ENCODE measurements at places on chromosomes 7 and 10. TPM values are rescaled to one million over a fixed set of nuclear protein-coding genes. Genes with fewer than 3 reads are reported as not detected.
A peak's percentile ranks its signal among the peaks of the same experiment; 100 is the strongest.

Gene AGR3
- total RNA-seq: not detected

- no peak for DNase-seq
- no peaks in the 10 kb centered on the region for H3K27me3 ChIP-seq
- no peaks in the 10 kb centered on the region for H3K4me1 ChIP-seq
- no peaks in the 10 kb centered on the region for H3K36me3 ChIP-seq
- H3K27ac ChIP-seq: no peak overlapping the region
- no peak overlapping the region for H3K4me3 ChIP-seq
These were observed 98.1 kb downstream of the GPR37 start for GRCh38 chr7:124667312-124668153.

DNA sequence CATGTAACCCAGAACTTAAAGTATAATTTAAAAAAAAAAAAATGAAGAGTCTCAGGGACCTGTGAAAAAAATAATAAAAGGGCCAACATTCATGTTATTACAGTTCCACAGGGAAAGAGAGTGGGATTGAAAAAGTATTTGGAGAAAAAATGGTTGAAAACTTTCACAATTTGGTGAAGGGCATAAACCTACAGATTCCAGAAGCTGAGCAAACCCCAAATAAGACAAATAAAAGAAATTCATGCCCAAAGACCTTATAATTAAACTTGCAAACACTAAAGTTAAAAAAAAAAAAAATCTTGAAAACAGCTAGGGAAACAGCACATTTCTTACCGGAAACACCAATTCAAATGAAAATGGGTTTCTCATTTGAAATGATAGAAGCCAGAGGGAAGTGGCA, 19.9 kb downstream of the VPS41 start:
- no peaks in the 10 kb centered on the region for H3K27me3 ChIP-seq
- DNase-seq: no peak

- no peak overlapping the region for H3K27ac ChIP-seq
- H3K27me3 ChIP-seq: no peaks in the 10 kb centered on the region
- H3K4me1 ChIP-seq: peaks cover 4% of the 10 kb centered on the region
These were observed 6.2 kb upstream of the CH25H start for GRCh38 chr10:89213191-89213808.

GRCh38 chr10:103481974-103482531, 3.0 kb upstream of the CALHM3 start:
- H3K36me3 ChIP-seq: no peaks in the 10 kb centered on the region
- H3K27me3 ChIP-seq: no peaks in the 10 kb centered on the region
- H3K4me1 ChIP-seq: no peaks in the 10 kb centered on the region
- no peak overlapping the region for H3K4me3 ChIP-seq

GRCh38 chr10:103350517-103351260, at the start of gene PCGF6:
PCGF6 (minus strand) TSS chr10:103351140; CDS start chr10:103351066, 74 bp downstream.
- peak within 1 kb of the TSS; percentile 80 for H3K27ac ChIP-seq
- H3K4me3 ChIP-seq: peak within 1 kb of the TSS; percentile 77
- no peaks in the 10 kb centered on the region for H3K27me3 ChIP-seq
- no peak for DNase-seq
- H3K4me1 ChIP-seq: no peaks in the 10 kb centered on the region

- no peaks in the 10 kb centered on the region for H3K27me3 ChIP-seq
- DNase-seq: no peak
These were observed 390.7 kb downstream of the INHBA start for GRCh38 chr7:41312235-41312634.

- no peak for DNase-seq
- no peaks in the 10 kb centered on the region for H3K36me3 ChIP-seq
- H3K4me3 ChIP-seq: no peak overlapping the region
- H3K27me3 ChIP-seq: no peaks in the 10 kb centered on the region
These were observed 140.1 kb upstream of the ZNF92 start for GRCh38 chr7:65233409-65234034.

DNA sequence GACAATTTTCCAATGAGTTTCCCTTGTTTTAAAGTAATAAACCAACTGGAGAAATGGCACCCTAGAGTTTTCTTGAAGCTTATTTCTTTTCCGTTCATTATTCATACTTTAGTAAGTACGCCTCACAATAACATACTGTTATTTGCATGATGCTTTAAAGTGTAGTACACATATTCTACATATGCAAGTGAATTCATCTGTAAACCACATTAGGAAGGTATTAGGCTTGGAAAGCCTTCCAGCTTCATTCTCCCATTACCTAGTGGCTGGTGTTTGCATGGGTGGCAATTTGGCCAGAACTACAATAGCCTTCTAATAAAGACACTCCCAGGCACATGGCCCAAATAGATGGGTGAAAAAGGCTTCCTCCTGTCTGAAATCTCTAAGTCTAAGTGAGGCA, 45.5 kb upstream of the KIAA1217 start:
- no peaks in the 10 kb centered on the region for H3K4me1 ChIP-seq
- H3K27ac ChIP-seq: no peak overlapping the region
- no peaks in the 10 kb centered on the region for H3K27me3 ChIP-seq
- H3K4me3 ChIP-seq: no peak overlapping the region
- H3K36me3 ChIP-seq: no peaks in the 10 kb centered on the region
- DNase-seq: no peak

Gene TMEM139
- total RNA-seq: 11.5 TPM

GRCh38 chr7:151351967-151352366, 10.4 kb downstream of the NUB1 start:
- H3K36me3 ChIP-seq: peaks cover 87% of the 10 kb centered on the region
- H3K27me3 ChIP-seq: no peaks in the 10 kb centered on the region
- H3K4me3 ChIP-seq: no peak overlapping the region
- DNase-seq: no peak
- no peak overlapping the region for H3K27ac ChIP-seq

GRCh38 chr10:69464401-69464800, 13.1 kb downstream of the TSPAN15 start:
- no peak for DNase-seq
- no peak overlapping the region for H3K4me3 ChIP-seq
- no peaks in the 10 kb centered on the region for H3K27me3 ChIP-seq
- H3K27ac ChIP-seq: peak overlapping the region; percentile 29

Gene SLC26A3
- 0.11 TPM for total RNA-seq

- DNase-seq: no peak
- no peaks in the 10 kb centered on the region for H3K27me3 ChIP-seq
- no peak overlapping the region for H3K4me3 ChIP-seq
- no peaks in the 10 kb centered on the region for H3K4me1 ChIP-seq
- H3K27ac ChIP-seq: no peak overlapping the region
These were observed 12.5 kb downstream of the WDR37 start for GRCh38 chr10:1068380-1069361.

Gene ZNF487
- total RNA-seq: 3.9 TPM

DNA sequence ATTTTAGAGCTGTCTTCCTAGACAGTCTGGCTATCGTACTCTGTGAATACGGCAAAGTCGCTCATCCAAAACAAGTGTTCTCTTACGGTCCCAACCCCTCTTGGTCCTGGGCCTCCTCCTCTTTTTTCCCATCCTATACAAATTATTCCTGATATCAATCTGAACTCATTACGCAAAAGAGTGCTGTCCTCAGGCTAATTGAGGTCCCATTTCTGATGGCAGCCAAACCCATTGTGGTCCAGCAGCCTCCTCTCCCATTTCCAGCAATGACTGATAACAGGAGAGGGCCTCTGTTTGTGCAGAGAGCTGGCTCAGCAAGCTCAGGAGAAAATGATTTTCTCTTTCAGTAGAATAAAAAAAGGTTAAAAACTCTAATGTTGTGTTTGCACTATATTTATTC, 203.4 kb upstream of the GHITM start:
- H3K27ac ChIP-seq: no peak overlapping the region
- DNase-seq: no peak
- no peaks in the 10 kb centered on the region for H3K27me3 ChIP-seq
- no peaks in the 10 kb centered on the region for H3K4me1 ChIP-seq
- no peak overlapping the region for H3K4me3 ChIP-seq

GRCh38 chr10:4790045-4790444, 36.0 kb upstream of the AKR1E2 start:
- no peaks in the 10 kb centered on the region for H3K36me3 ChIP-seq
- H3K4me3 ChIP-seq: no peak overlapping the region
- H3K4me1 ChIP-seq: no peaks in the 10 kb centered on the region
- no peak overlapping the region for H3K27ac ChIP-seq

- H3K4me1 ChIP-seq: no peaks in the 10 kb centered on the region
- H3K27ac ChIP-seq: peak overlapping the region; percentile 31
- no peaks in the 10 kb centered on the region for H3K27me3 ChIP-seq
- peaks cover 61% of the 10 kb centered on the region for H3K36me3 ChIP-seq
- H3K4me3 ChIP-seq: no peak overlapping the region
- no peak for DNase-seq
These were observed 51.4 kb upstream of the DLG5 start for GRCh38 chr10:77977934-77978333.

GRCh38 chr7:88540012-88540411, 219.5 kb upstream of the ZNF804B start:
- H3K4me1 ChIP-seq: no peaks in the 10 kb centered on the region
- no peak overlapping the region for H3K4me3 ChIP-seq
- DNase-seq: no peak
- H3K27me3 ChIP-seq: no peaks in the 10 kb centered on the region

GRCh38 chr7:50552921-50553320, 12.3 kb downstream of the DDC start:
- no peaks in the 10 kb centered on the region for H3K36me3 ChIP-seq
- H3K4me3 ChIP-seq: no peak overlapping the region
- DNase-seq: no peak
- H3K4me1 ChIP-seq: no peaks in the 10 kb centered on the region
- H3K27me3 ChIP-seq: no peaks in the 10 kb centered on the region
- H3K27ac ChIP-seq: no peak overlapping the region

Gene ANKRD61
- total RNA-seq: not detected

GRCh38 chr7:127251036-127251464, 1.7 kb downstream of the GRM8 start:
- no peak for DNase-seq
- no peak overlapping the region for H3K27ac ChIP-seq
- peaks cover 15% of the 10 kb centered on the region for H3K4me1 ChIP-seq
- H3K27me3 ChIP-seq: no peaks in the 10 kb centered on the region
- H3K36me3 ChIP-seq: no peaks in the 10 kb centered on the region
- H3K4me3 ChIP-seq: peak overlapping the region; percentile 53

DNA sequence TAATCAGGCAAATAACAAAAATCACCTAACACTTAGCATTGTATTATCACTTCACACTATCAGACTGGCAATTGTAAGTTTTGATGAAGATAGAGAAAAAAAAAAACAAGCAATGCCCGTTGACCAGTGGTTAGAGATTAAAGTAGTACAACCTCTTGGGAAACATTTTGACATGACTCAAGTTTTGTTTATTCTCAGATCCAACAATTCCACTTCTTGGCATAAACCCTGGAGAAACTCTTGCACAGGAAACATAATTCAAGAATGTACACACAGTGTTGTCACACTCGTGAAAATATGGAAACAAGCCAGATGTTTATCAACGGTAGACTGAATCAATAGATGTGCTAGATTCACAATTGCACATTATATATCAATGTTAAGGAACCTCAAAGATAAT, 37.2 kb downstream of the FRMD4A start:
- H3K4me3 ChIP-seq: no peak overlapping the region
- no peaks in the 10 kb centered on the region for H3K27me3 ChIP-seq
- peaks cover 6% of the 10 kb centered on the region for H3K4me1 ChIP-seq
- no peak overlapping the region for H3K27ac ChIP-seq
- DNase-seq: no peak
- no peaks in the 10 kb centered on the region for H3K36me3 ChIP-seq

Gene CNPY1
- total RNA-seq: not detected

- no peak for DNase-seq
- no peak overlapping the region for H3K27ac ChIP-seq
- no peaks in the 10 kb centered on the region for H3K27me3 ChIP-seq
These were observed 105.0 kb upstream of the AMPH start for GRCh38 chr7:38736138-38736537.

Gene CNNM1
- total RNA-seq: not detected

Gene PAPOLB
- total RNA-seq: not detected

Gene ENKUR
- total RNA-seq: not detected

DNA sequence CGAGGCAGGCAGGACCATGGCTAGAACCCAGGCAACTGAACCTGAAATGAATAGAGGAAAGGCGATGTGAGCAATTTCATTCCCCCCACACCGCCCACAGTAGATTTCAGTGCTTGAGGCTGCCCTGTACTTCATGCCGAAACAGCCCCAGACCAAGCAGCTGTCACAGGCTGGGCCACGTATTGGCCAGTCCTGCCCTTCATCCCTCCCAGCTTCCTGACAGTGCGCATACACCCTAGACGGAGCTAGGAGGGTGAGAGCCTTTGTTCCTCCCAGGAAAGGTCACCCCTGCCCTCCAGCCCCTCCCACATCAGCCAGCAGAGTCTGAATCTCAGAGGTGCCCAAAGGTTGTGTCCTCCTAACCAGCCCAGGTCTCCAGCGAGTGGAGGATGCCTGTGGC, 98.8 kb downstream of the ZMIZ1 start:
- no peak for DNase-seq
- peaks cover 18% of the 10 kb centered on the region for H3K36me3 ChIP-seq
- no peaks in the 10 kb centered on the region for H3K27me3 ChIP-seq
- H3K4me1 ChIP-seq: no peaks in the 10 kb centered on the region
- no peak overlapping the region for H3K4me3 ChIP-seq

GRCh38 chr7:102472126-102473041, 6.3 kb downstream of the POLR2J start:
- no peak overlapping the region for H3K27ac ChIP-seq
- no peaks in the 10 kb centered on the region for H3K27me3 ChIP-seq
- no peaks in the 10 kb centered on the region for H3K4me1 ChIP-seq
- H3K4me3 ChIP-seq: no peak overlapping the region
- no peak for DNase-seq

GRCh38 chr7:24500599-24500998, 72.7 kb upstream of the PALS2 start:
- no peak for DNase-seq
- H3K36me3 ChIP-seq: no peaks in the 10 kb centered on the region
- no peaks in the 10 kb centered on the region for H3K27me3 ChIP-seq
- peak overlapping the region; percentile 29 for H3K27ac ChIP-seq

- no peak overlapping the region for H3K27ac ChIP-seq
- no peaks in the 10 kb centered on the region for H3K27me3 ChIP-seq
- no peaks in the 10 kb centered on the region for H3K36me3 ChIP-seq
- H3K4me1 ChIP-seq: no peaks in the 10 kb centered on the region
- no peak overlapping the region for H3K4me3 ChIP-seq
- no peak for DNase-seq
These were observed 32.5 kb downstream of the PDE1C start for GRCh38 chr7:32037650-32038198.

- no peaks in the 10 kb centered on the region for H3K27me3 ChIP-seq
- DNase-seq: no peak
- H3K4me1 ChIP-seq: peaks cover 3% of the 10 kb centered on the region
- peak overlapping the region; percentile 11 for H3K27ac ChIP-seq
- H3K36me3 ChIP-seq: no peaks in the 10 kb centered on the region
These were observed 90.3 kb downstream of the CPED1 start for GRCh38 chr7:121078701-121079227.

DNA sequence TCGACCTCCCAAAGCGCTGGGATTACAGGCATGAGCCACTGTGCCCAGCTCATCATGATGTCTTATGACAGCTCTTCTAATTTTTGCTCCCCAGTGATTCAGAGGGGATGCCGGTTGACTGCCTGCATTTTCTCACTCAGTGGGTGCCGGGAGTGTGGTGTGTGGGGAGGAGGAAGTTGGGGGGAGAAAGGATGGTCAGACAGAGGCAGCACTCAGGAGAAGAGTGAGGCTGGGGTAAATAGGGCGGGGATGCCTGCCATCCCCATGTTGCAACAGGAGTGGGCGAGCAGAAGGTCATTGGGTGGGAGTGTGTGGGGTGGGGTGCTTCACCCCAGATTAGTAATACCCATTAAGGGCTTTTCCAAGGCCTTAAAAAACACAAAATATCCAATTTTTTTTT, 3.5 kb upstream of the CCL24 start:
- no peak overlapping the region for H3K4me3 ChIP-seq
- H3K36me3 ChIP-seq: no peaks in the 10 kb centered on the region
- H3K27ac ChIP-seq: no peak overlapping the region
- no peak for DNase-seq
- no peaks in the 10 kb centered on the region for H3K27me3 ChIP-seq
